ENCODE measurements at places on chromosomes 5 and 9.

- no peak for DNase-seq
These were observed 56.9 kb downstream of the MVB12B start for GRCh38 chr9:126383406-126384046.

GRCh38 chr9:137951597-137952490 lies 74.3 kb downstream of the CACNA1B start:
- no peak for DNase-seq

DNA sequence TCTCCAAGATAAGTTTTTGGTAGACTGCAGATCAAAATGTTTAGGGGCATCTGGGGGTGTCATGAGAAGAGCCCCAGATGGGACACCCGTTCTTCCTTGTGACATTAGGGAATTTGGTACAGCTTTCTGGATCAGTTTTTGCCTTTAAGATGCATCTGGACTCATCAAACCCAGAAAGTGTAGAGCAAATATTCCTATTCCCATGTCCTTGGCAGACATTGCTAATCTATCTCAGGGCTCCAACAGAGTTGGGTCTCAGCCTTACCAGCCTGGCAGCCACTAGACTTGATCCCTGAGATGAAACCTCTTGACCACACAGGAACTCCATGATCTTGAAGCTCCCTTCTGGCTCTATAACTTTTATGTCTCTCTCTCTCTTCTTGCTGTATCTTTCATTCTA lies 35.6 kb downstream of the ERGIC1 start:
- DNase-seq, result no peak

GRCh38 chr9:97176206-97176605 lies 131.3 kb upstream of the CCDC180 start:
- DNase-seq, result no peak

- no peak for DNase-seq
These were observed 408.4 kb downstream of the NTRK2 start for GRCh38 chr9:85077944-85078343.

DNA sequence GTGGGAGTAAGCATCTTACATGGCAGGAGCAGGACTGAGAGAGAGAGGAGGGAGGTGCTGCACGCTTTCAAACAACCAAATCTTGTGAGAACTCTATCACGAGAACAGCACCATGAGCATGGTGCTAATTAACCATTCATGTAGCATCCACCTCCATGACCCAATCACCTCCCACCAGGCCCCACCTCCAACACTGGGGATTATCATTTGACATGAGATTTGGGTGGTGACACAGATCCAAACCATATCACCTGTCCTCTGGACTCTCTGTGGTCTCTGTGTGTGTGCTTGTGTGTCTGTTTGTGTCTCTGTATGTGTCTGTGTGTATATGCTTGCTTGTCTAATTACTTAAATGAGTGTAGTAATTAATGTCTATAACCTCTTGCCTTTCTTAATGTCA lies 31.1 kb downstream of the SEC61B start:
- no peak for DNase-seq

DNA sequence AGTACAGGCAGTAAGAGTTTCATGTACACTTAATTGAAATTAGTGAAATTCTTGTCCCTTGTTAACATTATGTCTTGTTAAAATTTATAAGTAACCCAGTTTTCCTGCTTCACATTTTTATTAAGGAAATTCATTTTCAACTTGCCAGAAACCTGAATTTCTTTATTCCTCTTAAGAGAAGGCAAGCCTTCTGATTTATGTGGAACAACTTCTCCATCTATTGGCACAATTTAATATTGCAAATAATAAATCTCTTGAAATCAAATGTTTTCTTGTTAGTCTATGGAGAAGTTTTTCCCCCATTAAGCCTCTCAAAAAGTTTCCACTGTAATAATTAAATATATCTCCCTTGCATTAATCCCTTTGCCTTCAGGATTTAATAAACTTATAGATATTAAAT lies 33.8 kb upstream of the ACO1 start:
- peak; percentile 2 for DNase-seq

GRCh38 chr9:128683340-128684064 lies 5.5 kb upstream of the SET start:
- DNase-seq, result peak; percentile 43

- no peak for DNase-seq
These were observed 3.0 kb downstream of the HARS2 start for GRCh38 chr5:140694276-140694675.

GRCh38 chr9:124098141-124098905 lies 86.8 kb downstream of the LHX2 start:
- DNase-seq, result peak; percentile 14

DNA sequence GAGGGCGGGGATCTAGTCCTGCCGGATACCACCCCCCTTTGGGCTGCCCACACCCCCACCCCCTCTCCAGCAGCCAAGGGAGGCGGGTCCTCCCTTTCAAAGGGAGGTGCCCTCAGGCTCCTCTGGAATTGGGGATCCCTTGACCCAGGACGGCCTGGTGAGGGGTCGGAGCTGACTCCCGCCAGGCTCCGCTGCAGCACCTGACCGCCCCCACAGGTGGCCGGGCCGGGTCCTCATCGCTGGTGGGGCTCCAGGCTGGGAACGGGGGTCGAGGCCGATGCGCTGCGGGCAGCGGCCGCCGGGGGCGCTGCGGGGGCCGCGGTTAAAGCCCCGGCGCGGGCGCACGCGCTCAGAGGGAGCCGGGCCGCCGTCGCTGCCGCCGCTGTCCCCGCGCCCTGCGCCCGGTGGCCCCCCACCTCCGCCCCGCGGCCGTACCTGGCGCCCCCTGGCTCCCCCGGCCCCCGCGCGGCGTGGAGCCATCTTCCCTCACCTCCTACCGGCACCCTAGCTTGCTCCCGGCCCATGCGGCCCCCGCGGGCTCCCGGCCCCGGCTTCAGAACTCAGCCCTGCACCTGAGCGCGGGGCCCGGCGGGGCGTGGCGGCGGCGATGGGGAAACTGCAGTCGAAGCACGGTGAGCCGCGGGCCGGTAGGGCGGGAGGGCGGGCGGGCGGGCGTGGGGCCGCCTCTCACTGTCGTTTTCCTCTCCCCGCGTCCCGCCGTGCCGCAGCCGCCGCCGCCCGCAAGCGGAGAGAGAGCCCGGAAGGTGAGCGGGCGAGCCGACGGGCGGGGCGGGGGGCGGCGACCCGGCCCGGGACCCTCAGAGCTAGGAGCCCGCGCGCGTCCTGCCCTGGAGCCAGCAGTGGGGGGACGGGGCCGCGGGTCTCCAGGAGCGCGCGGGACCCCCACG lies at the start of gene NKD2:
NKD2 (plus strand) TSS at position 352 of the 908 bp plus-strand sequence; CDS start at position 608, 256 bp downstream.
- no peak for DNase-seq

DNA sequence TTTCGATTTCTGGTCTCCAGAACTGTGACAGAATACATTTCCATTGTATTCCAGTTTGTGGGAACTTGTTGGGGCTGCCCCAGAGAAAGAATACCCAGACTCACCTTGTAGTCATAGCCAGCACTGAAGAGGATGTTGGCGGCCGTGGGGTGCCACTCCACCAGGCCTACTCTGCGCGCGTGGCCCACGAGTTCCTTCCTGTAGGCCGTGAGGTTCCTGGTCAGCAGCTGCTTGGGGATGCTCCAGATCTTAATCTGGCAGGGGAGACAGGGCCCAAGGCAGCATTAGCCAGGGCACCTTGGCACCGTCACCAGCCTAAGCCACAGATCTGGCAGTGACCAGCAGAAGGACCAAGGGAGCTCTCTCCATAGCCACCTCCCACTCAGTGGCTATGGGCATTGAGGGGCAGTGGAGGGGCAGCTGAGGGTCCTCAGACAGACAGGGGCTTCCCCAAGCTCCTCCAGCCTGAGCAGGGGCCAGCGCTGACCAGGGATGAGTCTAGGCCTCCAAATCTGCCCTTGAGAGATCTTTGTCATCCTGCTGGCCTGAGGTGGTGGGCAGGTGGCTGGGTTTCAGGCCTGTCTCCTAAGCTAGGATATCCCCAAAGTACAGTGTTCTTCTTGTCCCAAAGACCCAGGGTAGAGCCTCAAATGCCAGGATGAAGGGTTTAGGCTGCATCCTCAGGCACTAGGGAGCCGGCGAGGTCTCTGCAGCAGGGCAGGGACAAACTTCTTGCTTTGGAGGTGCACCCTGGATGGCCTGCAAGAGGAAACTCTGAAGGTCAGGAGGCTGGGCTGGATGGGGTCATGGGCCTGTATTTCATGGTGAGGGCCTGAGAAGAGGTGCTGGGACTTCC lies 15.9 kb upstream of the TRIM14 start:
- no peak for DNase-seq

DNA sequence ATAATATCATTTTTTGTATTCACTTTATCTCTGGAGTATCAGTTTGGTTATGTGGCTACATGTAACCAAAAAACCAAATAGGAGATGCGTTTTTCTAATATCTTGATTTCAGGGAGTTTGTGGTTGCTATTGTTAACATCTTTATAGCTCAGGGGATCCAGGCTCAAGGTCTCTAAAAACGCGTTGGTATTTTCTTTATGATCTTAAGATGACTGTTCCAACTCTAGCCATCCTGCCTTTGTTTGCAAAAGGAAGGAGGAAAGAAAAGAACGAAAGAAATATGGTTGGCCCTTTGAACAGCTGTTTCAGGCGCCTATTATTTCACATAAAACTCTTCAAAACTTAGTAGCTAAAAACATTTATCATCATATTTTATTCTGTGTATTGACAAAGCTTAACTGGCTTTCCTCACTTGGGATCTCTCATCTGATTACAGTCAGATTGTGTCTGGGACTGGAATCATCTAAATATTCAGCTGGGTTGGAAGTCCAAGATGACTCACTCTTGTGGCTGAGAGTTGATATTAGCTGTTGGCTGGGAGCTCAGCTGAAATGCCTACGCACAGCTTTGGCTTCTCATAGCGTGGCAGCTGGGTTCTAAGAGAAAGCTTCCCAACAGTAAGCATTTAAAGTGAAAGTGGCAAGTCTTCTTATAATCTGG lies 60.1 kb downstream of the FAM174A start:
- DNase-seq, result peak; percentile 90

DNA sequence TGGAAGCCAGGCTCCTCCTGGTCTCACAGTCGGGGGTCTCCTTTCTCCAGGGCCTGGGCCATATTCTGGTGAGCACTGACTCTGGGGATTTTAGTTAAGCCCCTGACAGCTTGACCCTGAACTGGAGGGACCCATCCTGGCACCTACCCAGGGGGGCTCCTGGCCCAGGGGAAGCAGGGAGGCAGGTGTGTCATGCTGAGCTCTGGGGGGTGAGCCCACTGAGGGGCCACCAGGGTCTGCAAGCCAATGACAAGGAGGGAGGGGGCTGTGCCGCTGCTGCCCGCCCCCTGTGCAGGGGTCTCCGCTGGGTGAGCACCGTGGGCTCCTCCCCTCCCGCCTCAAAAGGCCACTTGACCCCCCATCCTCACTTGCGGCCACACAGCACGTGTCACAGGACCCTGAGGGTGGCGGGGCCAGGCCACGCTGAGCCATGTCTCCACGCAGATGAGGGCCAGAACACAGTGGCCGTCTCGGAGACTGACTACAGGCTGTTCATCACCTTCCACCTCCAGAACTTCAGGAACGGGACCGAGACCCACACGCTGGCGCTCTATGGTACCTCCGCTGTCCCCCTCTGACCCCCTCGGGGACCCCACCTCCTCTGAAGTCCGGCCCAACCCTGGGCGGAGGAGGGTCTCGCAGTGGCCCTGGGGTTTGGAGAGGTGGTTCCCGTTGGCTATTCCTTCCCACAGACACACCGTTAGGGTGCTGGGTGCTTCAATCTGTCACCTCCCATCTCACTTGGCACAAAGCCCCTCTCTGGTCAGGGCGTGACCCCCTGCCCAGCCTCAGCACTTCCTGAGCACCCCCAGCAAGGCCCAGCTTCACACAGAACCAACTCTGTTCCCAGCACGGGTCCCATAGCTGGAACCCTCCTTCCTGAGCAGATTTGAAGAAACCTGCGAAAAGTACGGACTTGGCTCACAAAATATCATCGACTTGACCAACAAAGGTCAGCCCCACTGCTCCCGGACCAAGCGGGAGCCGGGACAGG lies 2.0 kb downstream of the LCN9 start:
- no peak for DNase-seq

DNA sequence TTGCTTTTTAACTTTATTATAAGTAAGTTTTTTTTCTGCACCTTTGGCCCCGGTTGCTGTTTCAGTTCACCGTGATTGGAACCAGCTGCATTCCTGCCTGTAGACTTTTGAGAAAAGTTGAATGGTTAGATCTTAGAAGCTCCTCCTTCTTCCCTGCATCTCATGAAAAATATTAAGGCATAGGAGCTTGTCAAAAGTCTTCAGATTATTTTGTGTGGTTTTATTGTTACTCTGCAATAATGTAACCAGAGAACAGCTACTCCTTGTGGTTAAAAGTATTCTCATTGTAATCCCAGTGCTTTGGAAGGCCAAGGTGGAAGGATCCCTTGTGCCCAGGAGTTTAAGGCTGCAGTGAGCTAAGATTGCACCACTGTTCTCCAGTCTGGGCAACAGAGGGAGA lies 3.3 kb upstream of the SLC2A8 start:
- peak; percentile 24 for DNase-seq

DNA sequence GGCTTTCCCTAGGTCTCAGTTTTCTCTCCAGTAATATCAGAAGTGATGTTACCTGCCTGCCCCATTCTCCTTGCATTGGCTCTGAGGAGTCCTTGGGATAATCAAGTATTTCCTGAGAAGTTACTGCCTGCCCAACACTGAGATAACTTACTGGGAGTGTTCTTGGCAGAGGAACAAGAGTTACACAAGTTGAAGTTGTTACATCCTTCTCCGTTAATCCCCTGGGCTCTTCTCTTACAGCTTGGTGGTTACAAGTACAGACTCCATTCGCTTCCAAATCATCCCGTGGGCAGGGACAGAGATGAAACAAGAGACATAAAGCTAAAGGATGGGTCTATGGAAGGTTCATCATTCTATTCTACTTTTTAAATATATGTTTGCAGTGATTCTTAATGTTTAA lies 74.1 kb upstream of the SAP30L start:
- peak; percentile 88 for DNase-seq

- peak; percentile 25 for DNase-seq
These were observed 81.6 kb upstream of the PHYKPL start for GRCh38 chr5:178314061-178314660.

DNA sequence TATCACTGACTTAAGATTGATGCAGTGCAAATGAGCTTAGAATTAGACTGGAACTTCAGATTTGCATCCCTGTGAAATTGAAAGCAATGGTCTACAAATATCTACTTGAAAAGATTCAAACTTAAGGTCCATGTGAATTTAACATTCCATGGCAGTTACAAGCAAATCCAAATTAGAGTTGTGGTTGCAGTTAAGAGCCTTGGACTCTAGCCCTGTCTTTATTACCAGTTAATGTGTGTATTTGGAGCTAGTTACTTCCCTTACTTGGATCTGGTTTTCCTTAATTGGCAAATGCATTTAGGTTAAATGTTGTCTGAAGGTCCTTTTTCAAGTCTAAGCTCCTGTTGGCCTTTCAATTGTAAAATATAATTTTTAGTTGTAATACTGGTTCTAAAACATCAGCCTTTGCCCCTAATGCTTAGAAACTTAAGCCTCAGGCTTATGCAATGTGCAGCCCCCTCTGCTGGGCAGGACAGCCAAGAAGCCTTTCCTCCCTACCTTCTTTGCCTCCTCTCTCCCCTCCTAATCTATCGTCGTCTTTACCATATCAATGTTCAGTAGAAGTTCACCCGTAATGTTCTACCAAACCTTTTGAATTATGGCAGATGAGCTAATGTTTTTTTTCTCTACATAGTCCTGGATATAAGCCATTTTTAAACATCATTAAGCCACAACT lies 59.5 kb downstream of the ERMP1 start:
- peak; percentile 10 for DNase-seq
